ENCODE measurements at places on chromosomes 4 and X. TPM values are rescaled to one million over a fixed set of nuclear protein-coding genes. Genes with fewer than 3 reads are reported as not detected.

IL1RAPL2 gene
- polyA plus RNA-seq = not detected

SASH3 gene
- 2.8 TPM for polyA plus RNA-seq

PCDH19 gene
- polyA plus RNA-seq = 0.45 TPM

HS3ST1 gene
- 1.5 TPM for polyA plus RNA-seq

NHS gene
- 2.0 TPM for polyA plus RNA-seq

PLAC1 gene
- not detected for polyA plus RNA-seq

ARHGEF38 gene
- not detected for polyA plus RNA-seq

SHISA3 gene
- 0.29 TPM for polyA plus RNA-seq

KLB gene
- 7.8 TPM for polyA plus RNA-seq

FGF5 gene
- polyA plus RNA-seq = not detected

CWH43 gene
- polyA plus RNA-seq = 0.43 TPM

DBET gene
- polyA plus RNA-seq = not detected

TLR3 gene
- polyA plus RNA-seq = 3.3 TPM

UGT2B11 gene
- polyA plus RNA-seq = not detected

SPANXC gene
- polyA plus RNA-seq = not detected

EDNRA gene
- polyA plus RNA-seq = 3.2 TPM

CSN2 gene
- polyA plus RNA-seq = not detected

DUSP21 gene
- not detected for polyA plus RNA-seq

SLC2A9 gene
- 6.5 TPM for polyA plus RNA-seq

ADGRL3 gene
- 0.10 TPM for polyA plus RNA-seq

GLRA2 gene
- not detected for polyA plus RNA-seq

SPATA4 gene
- polyA plus RNA-seq = 0.09 TPM

GASK1B gene
- polyA plus RNA-seq = 4.0 TPM

ZCCHC12 gene
- 0.12 TPM for polyA plus RNA-seq

TMPRSS11F gene
- not detected for polyA plus RNA-seq

HAND2 gene
- 3.5 TPM for polyA plus RNA-seq

CCDC120 gene
- polyA plus RNA-seq = 1.4 TPM

ADGRA3 gene
- 8.8 TPM for polyA plus RNA-seq

CENPVL1 gene
- polyA plus RNA-seq = not detected

LAMP2 gene
- polyA plus RNA-seq = 52.3 TPM

AFM gene
- not detected for polyA plus RNA-seq

PABPC1L2B gene
- polyA plus RNA-seq = not detected

NDNF gene
- polyA plus RNA-seq = 0.46 TPM

SPANXN1 gene
- polyA plus RNA-seq = not detected

FAM9A gene
- polyA plus RNA-seq = not detected

ATOH1 gene
- polyA plus RNA-seq = 0.07 TPM

NUDT11 gene
- polyA plus RNA-seq = 0.22 TPM

NEUROG2 gene
- polyA plus RNA-seq = not detected

TLR6 gene
- 0.14 TPM for polyA plus RNA-seq

MAGEE1 gene
- polyA plus RNA-seq = 1.8 TPM

SLC6A14 gene
- 0.11 TPM for polyA plus RNA-seq

ABLIM2 gene
- polyA plus RNA-seq = 12.3 TPM

STATH gene
- not detected for polyA plus RNA-seq

Data from adipose tissue (tissue), 3 donors.